Renal cortical epithelial cell (primary cell): ENCODE measurements at places on chromosomes 11 and 22. TPM values are rescaled to one million over a fixed set of nuclear protein-coding genes. Genes with fewer than 3 reads are reported as not detected.

- DNase-seq: peak; percentile 59
Measured at GRCh38 chr11:65912845-65913244, 6.0 kb downstream of the C11orf68 start.

DNA sequence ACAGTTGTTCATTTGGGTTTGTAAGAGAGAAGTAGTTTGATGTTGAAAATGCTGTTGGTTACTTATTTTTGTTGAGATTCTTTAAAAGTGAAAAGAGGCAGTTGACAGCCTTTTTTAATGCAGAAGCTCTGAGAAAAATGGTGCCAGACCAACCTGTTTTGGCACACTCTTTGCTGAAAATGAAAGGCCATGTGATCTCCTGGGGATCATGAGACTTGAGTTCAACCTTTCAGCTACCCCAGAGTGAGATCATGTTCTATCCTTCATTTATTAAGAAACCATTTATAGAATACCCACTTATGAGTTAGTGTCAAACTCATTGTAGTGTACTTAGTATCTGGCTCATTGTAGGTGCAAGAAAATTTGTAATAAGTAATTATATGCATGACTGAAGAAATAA is 196.2 kb downstream of the MAML2 start:
- no peak for DNase-seq

DNA sequence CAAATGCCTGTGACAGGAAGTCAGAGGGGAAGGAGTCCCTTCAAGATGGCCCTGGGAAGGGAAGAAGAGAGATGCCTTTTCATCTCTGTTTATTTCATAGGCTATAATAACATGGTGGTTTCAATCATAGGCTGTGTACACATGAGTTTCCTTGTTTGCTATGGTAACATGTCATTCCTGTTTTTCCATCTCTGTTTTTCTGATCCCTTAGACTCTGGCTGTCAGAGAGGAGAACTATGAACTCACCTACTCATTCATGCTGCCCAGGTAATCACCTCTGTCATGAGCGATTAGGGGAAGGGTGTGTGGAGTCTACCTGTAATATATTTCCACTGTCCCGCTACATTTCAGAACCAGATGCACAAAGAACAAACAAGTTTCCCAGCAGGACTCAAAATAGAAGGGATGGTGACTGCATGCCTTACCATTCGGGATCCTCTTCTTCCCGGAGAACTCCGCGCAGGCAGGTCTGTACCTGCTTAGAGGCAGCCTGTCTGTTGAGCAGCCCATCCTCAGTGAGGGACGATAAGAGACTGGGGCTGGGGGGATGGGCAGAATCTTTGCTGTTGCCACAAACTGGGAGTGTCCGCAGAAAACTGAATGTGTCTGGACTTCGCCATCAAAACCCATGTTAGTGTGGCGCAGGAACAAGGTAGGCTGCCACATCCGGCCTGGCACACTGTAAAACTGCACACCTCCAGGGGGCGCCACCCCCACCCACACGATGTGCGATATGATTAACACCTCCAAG is 7.1 kb upstream of the PEX26 start:
- DNase-seq: no peak

- DNase-seq: peak; percentile 85
Measured at GRCh38 chr11:66480117-66480938, at the start of gene DPP3. Gene DPP3 (plus strand): TSS chr11:66480434. CDS start chr11:66482201, 1,767 bp downstream.

GRCh38 chr11:122045181-122045586 is 70.8 kb downstream of the BLID start:
- DNase-seq: peak; percentile 28

DNA sequence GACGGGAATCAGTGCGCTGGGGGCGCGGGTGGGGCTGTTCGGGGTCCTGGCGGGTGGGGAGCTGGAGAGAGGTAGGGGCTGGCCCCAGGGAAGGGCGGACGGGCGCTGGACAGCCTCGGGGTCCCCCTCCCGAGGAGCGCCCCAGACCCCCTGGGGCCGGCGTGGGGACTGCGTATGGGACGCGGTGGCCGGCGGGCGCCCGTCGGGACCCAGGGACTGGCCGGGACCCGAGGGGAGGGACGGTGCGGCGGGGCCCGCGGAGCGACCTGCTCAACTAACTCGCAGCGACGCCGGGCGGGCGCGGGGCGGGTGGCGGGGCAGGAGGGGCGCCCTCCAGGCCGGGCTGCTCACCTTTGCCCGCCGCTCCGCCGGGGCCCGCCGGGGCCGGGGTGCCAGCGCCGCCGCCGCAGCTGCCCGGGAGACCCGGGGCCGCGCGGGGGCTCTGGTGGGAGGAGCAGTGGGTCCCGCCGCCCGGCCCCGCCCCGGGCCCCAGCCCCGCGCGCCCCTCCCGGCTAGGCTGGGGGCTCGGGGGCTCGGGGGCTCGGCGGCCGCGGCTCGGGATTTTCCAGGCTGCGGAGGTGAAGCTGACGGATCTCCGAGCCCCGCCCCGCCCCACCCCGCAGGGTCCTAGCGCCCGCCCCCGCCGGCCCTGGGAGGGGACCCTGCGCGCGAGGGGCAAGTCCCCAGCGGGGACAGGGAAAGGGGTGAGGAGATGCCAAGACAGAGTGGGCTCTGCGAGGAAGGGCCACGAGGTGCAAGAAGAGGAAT is 12.3 kb downstream of the STARD10 start:
- DNase-seq: no peak

- DNase-seq: peak; percentile 93
Measured at GRCh38 chr11:68354148-68354872, 41.9 kb downstream of the LRP5 start.

DNA sequence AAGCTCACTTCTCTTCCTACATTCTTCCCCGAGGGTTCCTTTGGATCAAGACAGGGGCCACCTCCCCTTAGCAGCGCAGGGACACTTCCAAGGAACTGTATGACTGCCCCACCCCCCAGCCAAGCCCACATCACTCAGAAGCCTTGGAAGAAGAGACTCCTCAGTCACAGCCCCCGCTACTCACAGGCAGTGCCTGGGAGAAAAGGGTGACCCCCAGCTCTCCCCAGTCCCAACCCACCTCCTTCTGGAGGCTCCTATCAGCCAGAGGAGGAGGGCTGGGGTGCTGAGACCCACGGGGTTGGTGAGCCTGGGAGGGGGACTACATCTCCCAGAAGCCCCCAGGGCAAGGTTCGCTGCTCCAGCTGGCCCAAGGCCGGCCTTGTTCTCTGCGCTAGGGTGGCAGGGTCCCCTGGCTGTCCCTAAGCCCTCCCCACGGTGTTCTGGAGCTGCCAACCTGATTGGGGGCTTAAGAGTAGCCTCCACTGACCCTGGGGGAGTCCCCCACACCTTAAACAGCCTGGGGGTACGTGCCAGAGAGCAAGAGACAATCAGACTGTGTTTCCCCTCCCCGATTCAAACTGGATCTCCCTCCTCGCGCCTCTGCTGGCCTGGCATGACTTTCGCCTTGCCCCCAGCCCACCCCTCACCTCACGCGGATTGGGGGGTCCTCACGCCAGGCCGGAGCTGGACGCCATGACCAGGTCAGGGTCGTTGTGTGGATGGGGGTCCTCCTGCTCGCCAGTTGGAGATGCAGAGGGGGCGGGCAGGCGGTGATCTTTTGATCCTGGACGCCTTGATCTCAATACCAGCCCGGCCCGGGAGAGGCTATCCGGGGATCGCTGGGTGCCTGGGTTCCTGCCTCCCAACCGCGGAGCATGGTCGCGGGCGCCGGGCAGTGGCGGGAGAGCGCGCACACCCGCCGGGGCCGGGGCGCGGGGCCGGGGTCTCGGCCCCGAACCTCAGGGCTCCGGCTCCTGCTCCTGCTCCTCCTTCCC is 838 bp downstream of the BCL9L start:
- DNase-seq: no peak

DNA sequence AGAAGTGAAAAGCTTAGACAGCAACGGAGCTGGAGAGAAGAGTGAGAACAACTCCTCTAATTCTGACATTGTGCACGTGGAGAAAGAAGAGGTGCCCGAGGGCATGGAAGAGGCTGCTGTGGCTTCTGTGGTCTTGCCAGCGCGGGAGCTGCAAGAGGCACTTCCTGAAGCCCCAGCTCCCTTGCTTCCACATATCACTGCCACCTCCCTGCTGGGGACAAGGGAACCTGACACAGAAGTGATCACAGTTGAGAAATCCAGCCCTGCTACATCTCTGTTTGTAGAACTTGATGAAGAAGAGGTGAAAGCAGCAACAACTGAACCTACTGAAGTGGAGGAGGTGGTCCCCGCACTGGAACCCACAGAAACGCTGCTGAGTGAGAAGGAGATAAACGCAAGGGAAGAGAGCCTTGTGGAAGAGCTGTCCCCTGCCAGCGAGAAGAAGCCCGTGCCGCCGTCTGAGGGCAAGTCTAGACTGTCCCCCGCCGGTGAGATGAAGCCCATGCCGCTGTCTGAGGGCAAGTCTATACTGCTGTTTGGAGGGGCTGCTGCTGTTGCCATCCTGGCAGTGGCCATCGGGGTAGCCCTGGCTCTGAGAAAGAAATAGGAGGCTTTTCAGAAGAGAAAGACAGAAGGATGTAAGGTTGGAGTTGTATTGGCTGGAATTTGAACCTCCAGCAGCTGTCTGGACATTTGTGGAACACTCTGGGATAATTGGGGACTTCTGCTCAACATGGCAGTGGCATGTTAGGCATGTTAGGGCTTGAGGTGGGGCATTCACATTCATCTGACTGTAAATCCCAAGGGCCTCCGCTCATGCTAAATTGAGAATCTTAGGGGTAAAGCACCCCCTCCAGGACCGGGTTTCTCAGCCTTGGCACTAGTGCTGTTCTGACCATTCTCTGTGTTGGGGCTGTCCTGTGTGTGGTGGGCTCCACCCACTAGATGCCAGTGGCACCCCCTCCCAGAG is 47.1 kb downstream of the BID start:
- no peak for DNase-seq

DNA sequence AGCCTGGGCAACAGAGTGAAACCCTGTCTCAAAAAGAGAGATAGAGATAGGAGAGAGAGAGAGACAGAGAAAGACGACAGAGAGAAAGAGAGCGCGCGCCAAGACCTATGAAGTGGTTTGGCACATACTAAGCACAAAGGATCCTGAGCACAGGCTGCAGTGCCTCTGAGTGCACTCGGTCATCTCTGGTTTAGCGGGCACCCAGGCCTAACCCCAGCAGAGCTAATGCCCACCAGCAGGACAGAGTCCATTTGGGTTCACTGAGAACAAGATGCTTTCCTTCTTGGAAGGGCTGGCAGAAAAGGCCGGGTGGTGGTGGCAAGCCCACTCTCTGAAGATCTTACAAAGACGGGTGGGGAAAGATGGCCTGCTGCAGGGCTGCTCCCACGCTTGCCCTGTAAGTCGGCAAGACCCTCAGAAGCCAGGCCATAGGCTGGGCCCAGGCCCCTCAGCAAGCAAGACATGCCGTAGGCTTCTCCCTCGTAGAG is 3.3 kb downstream of the SCARF2 start:
- DNase-seq: no peak

GRCh38 chr11:64654958-64655541 is 64.0 kb downstream of the SLC22A12 start:
- DNase-seq: no peak

IL10RA gene
- total RNA-seq: 0.52 and 0.60 TPM in 2 replicates

ZDHHC13 gene
- total RNA-seq: 28.5 and 63.6 TPM in 2 replicates

FAM111B gene
- total RNA-seq: 0.89 and 9.2 TPM in 2 replicates
